ENCODE measurements at places on chromosomes 5 and 9. TPM values are rescaled to one million over a fixed set of nuclear protein-coding genes. Genes with fewer than 3 reads are reported as not detected.

DNA sequence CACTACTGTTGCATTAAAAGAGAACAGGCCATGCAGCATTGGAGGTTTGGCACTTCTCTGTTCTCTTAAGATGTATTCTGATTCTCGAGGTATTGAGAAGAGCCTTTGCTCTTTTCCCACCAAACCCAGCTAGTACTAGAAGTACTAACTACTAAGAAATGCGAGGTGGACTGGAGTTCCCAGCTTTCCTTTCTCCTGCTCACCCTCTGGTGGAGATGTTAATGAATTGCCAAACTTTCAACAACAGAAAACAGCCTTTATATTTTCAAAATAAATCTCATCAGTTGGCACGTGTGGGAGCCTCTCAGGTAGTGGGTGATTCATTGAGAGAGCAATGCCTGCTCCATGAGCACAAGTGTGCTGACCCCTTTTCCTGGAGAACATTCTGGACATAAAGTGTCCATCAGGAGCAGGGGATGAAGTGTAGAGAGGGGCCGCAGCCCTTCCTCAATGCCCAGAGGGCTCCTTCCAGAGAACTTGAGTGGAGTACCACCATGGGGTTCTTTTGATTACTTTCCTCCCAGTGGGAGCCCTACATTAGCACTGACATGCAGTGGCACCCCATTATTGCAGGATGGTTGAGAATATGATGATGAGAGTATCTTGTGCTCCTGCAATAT, 45.7 kb downstream of the TMEM174 start:
- peak; percentile 30 for DNase-seq

GRCh38 chr9:1085086-1085485, 34.9 kb downstream of the DMRT2 start:
- DNase-seq, result no peak

GRCh38 chr5:175517824-175518450, 39.6 kb downstream of the SFXN1 start:
- peak; percentile 86 for DNase-seq

DNA sequence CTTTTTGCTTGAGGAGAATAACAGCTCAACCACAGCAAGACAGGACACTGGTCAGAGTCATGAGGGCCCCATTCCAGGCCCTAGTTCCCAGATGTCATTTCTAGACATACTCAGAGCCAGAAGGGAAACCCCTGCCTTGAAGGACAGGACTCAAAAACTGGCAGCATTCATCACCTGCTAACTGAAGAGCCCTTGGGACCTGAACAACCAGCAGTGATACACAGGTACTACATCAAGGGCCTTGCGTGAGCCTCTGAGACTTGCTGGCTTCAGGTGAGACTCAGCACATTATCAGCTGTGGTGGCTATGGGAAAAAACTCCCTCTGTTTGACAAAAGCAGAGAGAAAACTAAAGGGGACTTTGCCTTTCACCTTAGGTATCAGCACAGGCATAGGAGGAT, 22.6 kb downstream of the TMEM267 start:
- no peak for DNase-seq

GRCh38 chr9:128979111-128979510, 31.6 kb downstream of the NUP188 start:
- DNase-seq, result no peak

- no peak for DNase-seq
Observed at GRCh38 chr5:56596155-56596554, 219.2 kb upstream of the MAP3K1 start.

- no peak for DNase-seq
Observed at GRCh38 chr5:18789218-18789998, 1155.1 kb downstream of the TAF11L14 start.

GRCh38 chr9:114181607-114182409, 26.5 kb downstream of the COL27A1 start:
- DNase-seq, result peak; percentile 69

DNA sequence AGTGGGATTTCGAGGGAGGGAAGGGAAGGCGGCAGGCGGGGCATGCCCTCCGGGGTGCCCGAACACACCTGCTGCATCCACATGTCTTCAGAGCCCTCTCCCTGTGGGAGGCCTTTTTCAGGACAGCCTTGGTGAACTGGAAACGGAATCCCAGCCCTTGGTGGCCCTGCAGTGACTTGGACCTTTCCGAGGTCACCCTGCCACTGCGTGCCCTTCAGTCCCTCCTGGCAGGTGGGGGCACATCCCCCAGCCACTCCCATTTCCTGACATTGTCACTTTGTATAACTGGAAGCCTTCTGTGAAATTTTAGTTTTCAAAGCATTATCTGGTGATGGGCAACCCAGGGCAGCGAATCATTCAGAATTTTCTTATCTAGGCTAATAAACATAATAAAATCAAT, 11.0 kb upstream of the AHRR start:
- no peak for DNase-seq

DNA sequence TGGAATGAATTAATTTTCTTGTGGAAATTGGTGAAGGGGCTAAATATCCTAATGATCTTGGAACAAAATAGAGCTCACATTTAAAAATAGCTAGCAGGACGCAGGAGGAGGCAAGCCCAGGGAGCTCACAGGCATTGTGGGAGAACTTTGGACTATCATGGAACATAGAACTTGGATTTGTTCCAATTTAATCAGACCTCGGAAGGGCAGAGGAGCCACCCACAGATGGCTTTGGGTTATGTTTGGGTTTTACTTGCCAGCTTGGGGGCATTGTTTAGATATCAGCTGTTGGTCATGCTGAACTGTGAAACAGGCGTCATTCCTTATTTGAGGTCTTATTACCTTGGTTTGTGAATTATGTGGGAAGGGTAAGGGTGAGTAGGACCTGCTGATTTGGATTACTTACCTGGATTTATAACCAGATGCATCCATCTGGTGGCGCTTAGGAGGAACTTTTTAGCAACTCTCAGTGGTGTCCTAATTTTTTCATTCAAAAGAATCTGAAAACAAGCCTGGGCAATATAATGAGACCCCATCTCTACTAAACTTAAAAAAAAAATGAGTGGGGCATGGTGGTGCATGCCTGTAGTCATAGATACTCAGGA, 14.1 kb upstream of the PTGR1 start:
- DNase-seq, result no peak

DNA sequence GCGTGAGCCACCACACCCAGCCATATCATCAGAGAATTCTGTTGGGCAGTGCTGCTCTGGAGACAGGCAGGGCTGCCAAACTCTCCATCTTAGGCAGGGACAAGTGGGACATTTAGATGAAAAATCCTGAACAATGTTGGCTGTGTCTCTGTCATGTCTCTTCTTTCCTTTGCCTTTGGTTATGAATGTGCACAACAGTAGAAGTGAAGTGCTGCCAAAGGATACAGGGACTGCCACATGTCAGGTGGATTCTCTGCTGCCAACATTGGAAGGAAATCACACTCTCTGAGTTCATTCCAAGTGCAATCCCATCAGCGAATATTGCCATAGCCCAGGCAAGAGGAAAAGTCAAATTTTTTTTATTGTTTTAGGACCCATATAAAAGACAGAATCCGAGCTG, 348.8 kb downstream of the TRPM3 start:
- DNase-seq, result no peak

The SMIM33 gene
- not detected for total RNA-seq

The TOR1A gene
- total RNA-seq, result 43.8 TPM

The PCAT7 gene
- total RNA-seq, result 0.64 TPM

The PTGR1 gene
- 116 TPM for total RNA-seq

All from fibroblast of villous mesenchyme (primary cell).